Kidney (tissue), 22 donors: ENCODE measurements at places on chromosomes 2 and 18. TPM values are rescaled to one million over a fixed set of nuclear protein-coding genes. Genes with fewer than 3 reads are reported as not detected.

The SERPINB2 gene
- total RNA-seq: not detected

The RAB11FIP5 gene
- 57.1 TPM for total RNA-seq

The CDKL4 gene
- total RNA-seq: 1.2 TPM

The PLCL1 gene
- 14.7 TPM for total RNA-seq

The ZBTB7C gene
- 13.8 TPM for total RNA-seq

The TUBA3E gene
- not detected for total RNA-seq

The SP5 gene
- total RNA-seq: 0.25 TPM

The M1AP gene
- total RNA-seq: 3.4 TPM

The HTR2B gene
- 3.0 TPM for total RNA-seq

DNA sequence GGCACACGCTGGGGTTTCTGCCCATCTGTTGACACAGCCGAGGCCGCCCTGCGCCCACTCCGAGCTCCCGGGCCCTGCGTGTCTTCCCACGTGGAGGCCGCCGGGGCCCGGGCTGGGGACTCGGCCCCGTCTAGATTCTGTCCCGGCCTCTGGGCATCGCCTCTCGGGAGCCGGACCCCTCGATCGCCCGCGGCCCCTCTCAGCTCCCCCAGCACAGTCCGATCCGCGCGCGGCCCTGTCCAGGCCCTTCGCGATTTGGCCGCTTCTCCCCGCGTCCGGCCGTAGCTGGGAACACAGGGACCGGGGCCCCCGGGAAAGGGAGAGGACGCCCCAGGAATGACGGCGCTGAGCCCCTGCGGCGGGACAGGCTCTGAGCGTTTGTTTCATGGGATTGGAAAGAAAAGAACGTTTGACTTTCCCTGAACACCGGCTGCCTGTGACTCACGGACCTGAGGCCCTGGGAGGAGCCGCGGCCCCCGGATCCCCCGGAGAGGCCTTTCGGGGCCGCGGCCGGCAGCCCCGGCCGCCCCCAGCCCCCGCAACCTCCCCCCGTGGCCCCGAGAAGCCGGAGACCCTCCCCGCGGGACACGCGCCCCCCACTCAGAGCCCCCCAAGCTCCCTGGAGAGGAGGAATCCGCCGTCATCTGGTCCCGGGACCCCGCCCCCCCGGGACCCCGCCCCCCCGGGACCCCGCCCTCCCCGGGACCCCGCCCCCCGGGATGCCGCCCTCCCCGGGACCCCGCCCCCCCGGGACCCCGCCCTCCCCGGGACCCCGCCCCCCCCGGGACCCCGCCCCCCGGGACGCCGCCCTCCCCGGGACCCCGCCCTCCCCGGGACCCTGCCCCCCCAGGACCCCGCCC lies 62.7 kb upstream of the CTDP1 start:
- DNase-seq: peak; percentile 66

GRCh38 chr18:51653507-51654213 lies 456.2 kb upstream of the MEX3C start:
- DNase-seq: no peak

DNA sequence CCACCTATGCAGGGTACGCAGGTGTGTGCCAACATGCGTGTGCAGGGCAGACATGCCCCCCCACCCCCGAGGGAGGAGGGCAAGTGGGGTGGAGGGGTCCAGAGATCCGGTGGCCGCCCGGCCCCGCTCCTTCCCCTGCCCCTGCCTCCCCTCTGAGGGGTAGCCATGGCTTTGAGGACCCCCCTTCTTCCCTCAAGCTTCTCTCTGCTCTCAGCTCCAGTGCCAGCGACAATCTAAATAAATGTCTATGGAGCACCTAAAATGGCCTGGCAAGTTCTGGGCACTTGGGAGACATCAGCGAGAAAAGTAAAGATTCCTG lies 91.9 kb downstream of the ZFP36L2 start:
- DNase-seq: no peak

GRCh38 chr2:204479557-204479956 lies 65.7 kb upstream of the PARD3B start:
- DNase-seq: no peak

DNA sequence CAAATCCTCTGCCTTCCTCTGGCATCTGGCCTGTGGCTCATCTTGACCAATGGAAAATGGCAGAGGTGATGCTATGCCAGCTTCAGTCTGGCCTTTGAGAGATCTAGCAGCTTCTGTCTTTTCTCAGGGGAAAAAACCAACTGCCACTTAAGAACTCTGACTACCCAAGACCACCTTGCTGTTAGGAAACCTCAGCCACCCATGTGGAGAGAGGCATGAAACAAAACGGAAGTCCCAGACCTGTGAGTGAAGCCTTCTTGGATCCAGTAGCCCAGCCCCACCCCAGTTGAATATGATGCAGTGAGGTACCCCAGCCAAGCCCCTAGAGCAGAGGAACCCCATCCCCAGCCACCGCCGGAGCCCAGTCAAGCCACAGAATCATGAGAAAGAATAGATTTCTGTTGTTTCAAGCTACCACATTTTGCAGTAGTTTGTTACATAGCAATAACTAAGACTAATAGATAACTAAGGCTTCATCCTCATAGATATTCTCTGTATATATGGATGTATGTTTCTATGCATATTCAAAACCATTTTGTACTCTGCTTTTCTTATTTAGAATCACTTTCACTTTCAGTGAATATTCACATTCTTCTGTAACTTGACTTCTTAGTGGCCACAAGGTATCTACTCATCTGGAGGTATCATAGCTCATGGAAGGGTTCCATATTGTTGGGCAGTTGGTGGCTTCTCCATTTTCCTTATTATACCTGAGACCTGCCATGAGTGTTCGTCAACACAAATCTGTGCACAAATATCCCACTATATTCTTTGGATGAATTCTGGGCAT lies 142.1 kb downstream of the FBXO15 start:
- DNase-seq: no peak

DNA sequence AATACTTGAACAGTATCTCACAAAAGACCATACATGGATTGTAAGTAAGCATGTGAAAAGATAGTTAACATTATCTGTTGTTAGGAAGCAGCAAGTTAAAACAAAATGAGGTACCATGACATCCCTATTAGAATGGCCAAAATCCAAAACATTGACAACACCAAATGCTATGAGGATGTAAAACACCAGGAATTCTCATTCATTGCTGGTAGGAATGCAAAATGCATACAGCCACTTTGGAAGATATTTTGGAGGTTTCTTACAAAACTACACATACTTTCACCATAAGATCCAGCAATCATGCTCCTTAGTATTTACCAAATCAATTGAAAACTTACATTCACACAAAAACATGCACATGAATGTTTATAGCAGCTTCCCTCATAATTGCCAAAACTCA lies 30.9 kb upstream of the ICOS start:
- no peak for DNase-seq

DNA sequence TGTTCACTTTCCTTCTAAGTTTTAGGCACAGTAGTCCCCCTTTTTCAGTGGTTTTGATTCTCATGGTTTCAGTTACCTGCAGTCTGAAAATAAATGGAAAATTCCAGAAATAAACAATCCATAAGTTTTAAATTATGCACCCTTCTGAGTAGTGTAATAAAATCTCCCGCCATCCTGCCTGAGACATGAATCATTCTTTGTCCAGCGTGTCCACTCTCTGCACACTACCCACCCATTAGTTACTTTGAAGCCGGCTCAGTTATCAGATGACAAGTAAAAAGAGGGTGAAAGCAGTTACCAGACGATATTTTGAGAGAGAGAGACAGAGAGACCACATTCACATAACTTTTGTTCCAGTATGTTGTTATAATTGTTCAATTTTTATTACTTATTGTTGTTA lies 400.5 kb downstream of the TMX3 start:
- DNase-seq: no peak

DNA sequence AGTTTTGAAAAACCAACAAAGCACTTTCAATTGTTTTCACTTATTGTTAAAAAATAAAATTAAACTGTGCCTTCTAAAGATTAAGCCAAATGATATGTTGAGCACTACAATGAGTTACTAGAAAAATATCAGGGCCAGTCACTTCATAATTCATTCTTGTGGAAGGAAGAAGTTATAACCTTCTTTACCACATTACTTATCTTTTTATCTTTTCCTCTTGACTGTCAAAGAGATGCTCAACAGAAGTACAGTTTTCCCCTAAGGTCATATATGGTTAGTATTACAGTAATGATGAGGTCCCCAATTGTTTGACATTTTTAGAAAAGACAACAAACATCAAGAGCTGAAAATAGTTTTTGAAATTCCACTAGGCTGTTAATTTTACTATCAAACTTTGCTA lies 9.4 kb downstream of the PELI1 start:
- no peak for DNase-seq

GRCh38 chr2:60796573-60797509 lies 40.8 kb downstream of the PAPOLG start:
- no peak for DNase-seq

- peak; percentile 47 for DNase-seq
Observed at GRCh38 chr2:100535855-100536254, 26.9 kb upstream of the PDCL3 start.

DNA sequence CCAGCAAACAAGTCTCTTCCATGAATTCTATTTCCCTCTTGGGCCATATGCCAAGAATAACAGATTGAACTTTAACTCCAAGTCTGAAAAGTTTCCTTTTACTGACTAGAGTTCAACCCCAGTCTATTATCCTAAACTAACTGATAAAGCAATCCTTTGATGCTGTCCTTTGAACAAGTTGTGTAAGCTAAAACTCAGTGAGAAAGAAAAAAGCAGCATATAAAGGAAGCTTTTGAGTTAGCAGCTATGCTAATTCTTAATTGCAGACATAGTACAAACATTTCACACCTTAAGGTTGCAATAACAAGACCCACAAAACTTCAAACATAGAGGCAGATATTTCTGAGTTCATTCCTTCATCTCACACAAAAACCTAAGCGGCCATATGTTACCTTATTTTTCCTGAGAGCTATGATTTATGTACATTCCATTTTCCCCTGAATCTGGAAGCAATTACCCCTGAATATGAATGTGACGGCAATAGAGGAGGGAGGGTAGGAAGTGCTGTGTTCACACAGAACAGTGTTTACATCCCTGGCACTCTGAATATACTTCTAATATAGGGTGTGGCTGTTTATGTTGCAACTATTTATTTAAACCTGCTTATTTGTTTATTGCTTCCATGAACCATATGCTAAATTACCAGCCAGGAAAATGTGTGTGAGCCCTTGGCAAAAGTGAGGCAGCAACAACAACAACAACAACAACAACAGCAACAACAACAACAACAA lies 180.6 kb downstream of the IRS1 start:
- peak; percentile 91 for DNase-seq

- peak; percentile 12 for DNase-seq
Observed at GRCh38 chr2:30796699-30797098, 10.5 kb downstream of the CAPN13 start.

- DNase-seq: no peak
Observed at GRCh38 chr18:5646739-5647138, 102.9 kb upstream of the EPB41L3 start.

DNA sequence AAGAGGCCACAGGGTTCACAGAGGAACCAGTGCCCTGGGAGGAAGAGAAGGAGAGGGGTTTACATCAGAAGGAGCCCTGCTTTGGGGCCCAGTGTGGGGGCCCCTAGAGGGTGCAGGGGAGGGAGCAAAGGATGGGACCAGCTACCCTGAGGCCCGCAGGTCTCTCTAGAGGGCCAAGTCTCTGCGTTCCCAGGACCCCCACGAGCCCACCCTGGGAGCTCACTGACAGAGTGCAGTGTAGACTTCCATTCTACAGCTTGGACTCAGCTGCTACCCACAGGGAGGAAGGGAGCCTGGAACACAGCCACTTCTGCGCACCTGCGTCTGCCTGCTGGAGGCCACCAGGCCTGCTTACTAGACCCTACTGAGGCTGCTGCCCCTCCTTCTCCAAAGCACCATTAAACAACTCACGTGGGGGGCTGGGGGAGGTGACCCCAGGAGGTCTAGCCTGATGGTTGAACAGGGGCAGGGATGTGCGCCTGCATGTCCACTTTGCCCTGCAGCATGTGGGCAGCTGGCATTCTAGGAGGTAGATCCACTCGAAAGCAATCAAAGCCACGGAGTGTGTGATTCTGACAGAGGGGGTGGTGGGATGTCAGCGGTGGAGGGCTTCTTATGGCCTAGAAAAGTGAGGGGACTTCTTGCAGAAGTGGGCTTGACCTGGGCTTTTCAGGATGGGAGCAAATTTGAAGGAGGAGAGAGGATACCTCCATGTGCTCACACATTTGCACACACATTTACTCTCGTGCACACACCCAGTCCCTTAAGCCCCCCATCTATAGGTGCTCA lies 90.2 kb downstream of the ZFP36L2 start:
- peak; percentile 69 for DNase-seq

GRCh38 chr18:54742120-54742519 lies 86.2 kb upstream of the RAB27B start:
- no peak for DNase-seq

- no peak for DNase-seq
Observed at GRCh38 chr2:179139506-179139905, 89.6 kb upstream of the CCDC141 start.

DNA sequence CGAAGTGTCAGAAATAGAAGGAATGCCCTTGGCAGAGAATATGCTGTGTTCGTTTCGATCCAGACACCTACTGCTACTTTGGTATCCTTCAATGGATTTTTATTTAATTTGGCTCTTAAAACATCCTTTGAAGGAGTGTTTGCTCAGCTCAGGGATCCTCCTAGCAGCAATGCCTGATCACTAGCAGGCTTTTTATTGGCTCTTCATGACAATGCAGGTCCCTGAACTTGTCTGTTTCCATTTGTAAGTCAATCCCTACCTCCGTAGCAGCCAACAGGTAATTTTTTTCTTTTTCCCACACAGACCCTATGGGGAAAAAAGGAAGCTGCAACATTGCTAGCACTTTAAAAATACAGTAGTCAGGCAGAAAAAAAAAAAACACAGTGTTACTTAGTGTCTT lies 366.2 kb upstream of the LRRTM1 start:
- no peak for DNase-seq

GRCh38 chr2:219643788-219644398 lies 16.5 kb downstream of the SLC4A3 start:
- no peak for DNase-seq

DNA sequence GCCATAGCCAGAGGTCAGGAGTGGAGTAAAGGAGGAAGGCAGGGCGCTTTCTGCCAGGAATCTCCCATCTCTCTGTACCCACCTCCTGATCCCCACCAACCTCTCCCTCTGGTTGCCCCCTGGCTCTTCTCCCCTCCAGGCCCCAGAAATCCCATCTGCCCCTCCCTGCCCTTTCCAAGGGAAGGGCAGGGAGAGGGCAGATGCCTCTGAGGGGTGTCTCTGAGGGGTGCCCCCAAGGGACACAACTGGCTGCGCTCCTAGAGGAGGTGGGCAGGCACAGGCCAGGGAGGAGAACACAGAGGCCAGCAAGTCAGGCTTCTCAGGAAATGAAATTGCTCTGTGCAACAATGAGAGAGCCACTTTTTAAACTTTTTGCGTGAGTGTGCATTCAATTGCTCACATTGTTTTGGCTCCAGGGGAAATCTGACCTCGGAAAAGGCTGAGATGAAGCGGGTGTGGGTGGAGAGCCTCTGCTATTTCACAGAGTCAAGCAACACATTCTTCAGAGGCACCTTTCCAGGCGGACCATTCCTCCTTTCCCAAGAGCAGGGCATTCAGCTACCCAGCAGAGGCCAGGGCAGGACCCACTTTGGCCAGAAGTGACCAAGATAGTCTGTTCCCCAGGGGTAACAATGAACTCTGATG lies 125.5 kb downstream of the SMAD7 start:
- DNase-seq: peak; percentile 65
